Activated CD4-positive, alpha-beta T cell treated with anti-CD3 and anti-CD28 coated beads for 24 hours (primary cell): ENCODE measurements at places on chromosomes 2 and 18.

- no peak for DNase-seq
Measured at GRCh38 chr2:219946529-219946928, 319.1 kb downstream of the SLC4A3 start.

DNA sequence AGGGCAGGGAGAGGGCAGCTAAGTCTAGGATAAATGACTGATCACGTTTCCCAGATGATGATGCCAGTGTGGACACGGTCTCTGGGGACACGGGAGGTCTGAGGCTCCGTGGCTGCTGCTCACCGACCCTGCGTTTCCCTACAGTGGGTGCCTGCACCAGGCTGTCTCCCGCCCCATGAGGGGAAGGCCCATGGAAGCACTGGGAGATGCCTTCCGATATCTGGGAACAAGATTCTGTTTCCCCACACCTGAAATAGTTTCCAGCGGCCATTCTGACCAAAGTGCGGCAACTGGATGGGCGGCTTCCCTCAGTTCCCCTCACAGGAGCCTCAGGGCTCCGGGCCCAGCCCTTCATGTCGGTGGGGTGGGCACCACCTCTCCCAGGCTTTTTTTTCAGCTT, 83.1 kb downstream of the EDAR start:
- DNase-seq: no peak

- DNase-seq: no peak
Measured at GRCh38 chr18:74520096-74520833, 14.0 kb upstream of the CNDP1 start.

- no peak for DNase-seq
Measured at GRCh38 chr2:224155371-224155770, 116.3 kb upstream of the SERPINE2 start.

- DNase-seq: no peak
Measured at GRCh38 chr18:79439628-79440023, 43.9 kb downstream of the NFATC1 start.

DNA sequence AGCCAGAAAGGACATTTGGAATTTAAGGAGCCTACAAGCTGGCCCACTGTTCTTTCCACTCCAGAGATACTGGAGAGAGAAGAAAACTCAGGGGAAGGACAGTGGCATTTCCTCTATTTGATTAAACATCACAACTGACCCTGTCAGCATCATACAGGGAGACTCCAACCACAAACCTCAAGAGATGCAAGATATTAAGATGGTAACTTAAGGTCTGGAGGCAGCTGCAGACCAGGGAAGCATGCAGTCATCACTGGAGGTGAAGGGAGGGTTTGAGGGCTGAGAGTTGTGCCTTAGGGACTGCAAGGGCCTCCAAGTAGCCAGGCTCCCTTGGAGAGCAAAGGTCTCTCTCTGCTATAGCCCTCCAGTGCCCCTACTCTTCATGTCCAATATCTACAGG, 67.4 kb downstream of the RNF152 start:
- DNase-seq: no peak

GRCh38 chr2:100563407-100564247, 834 bp downstream of the PDCL3 start:
- no peak for DNase-seq

DNA sequence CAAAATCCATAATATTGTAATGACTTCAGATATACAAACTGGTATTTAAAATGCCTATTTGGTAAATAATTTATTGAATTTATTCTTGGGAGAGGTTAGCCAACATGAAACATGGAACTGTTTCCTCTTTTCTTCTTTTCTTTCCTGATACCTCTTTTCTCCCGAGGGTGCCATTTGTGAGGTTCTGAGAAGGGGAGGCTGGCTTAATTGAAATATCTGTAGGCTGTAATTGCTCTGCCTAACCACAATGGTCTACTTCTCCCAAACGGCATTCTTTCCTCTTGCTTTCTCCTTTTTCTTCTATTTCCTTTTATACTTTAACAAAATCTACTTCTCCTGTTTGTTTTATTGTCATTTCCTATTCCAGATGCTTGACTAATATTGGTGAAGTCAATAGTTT, 114.9 kb downstream of the TCF4 start:
- no peak for DNase-seq

- no peak for DNase-seq
Measured at GRCh38 chr2:195337597-195337996, 319.4 kb upstream of the SLC39A10 start.

DNA sequence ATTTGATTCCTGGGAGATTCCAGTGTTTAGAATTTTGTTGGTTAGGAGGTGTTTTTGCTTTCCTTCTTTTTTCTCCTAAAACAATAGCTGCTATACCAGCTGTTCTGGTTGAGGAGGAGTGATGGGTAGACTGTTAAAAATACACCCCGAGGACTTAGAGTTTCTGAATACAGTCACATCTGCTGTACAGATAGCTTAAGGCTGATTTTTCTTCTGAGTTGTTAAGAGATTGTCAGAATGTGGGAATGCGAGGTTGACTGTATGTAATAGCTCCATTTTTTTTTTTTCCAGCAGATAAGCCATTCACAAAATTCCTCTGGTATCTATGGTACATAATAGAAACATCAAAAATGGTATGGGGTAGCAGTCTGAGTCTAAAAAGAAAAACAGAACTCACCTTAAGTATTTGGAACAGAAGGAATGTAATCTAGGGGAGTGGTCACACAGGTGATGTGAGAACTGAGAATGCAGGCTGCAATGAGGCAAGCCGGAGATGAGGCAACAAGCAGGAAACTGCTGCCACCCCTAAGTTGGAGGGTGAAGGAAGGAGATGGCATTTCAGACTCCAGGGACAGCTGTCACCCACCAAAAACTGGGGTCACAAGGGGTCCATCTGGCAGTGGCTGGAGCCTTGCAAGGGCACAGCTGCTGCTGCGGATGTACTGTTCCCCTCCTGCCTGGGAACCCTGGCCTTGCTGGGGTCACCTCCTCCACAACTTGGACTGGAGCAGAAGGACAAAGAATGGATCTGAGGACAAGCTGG, 2.4 kb downstream of the DGKD start:
- no peak for DNase-seq

GRCh38 chr2:135151615-135152014, 99.5 kb downstream of the RAB3GAP1 start:
- DNase-seq: no peak
